ENCODE measurements at places on chromosomes 16 and 17.

DNA sequence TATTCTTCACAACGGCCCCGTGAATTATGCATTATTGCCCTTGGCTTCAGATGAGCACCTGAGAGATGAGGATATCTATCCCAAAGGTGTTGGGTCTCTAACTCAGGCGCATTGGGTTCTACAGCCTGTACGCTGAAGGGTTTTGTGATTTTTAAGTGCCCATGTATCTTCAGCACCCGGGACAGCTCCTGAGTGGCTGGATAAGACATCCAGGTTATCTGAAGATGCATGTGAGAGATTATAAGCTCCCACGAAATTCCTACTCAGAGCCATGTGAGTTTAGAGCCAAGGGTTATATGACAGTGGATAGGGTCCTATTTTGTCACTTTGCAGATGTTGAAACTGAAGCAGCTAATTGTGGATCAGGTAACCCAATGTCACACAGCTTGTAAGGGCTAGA is 612.3 kb upstream of the EEF2KMT start:
- peak; percentile 0 for DNase-seq

- DNase-seq: peak; percentile 50
These were observed 7.1 kb upstream of the LGALS3BP start for GRCh38 chr17:78986649-78987328.

DNA sequence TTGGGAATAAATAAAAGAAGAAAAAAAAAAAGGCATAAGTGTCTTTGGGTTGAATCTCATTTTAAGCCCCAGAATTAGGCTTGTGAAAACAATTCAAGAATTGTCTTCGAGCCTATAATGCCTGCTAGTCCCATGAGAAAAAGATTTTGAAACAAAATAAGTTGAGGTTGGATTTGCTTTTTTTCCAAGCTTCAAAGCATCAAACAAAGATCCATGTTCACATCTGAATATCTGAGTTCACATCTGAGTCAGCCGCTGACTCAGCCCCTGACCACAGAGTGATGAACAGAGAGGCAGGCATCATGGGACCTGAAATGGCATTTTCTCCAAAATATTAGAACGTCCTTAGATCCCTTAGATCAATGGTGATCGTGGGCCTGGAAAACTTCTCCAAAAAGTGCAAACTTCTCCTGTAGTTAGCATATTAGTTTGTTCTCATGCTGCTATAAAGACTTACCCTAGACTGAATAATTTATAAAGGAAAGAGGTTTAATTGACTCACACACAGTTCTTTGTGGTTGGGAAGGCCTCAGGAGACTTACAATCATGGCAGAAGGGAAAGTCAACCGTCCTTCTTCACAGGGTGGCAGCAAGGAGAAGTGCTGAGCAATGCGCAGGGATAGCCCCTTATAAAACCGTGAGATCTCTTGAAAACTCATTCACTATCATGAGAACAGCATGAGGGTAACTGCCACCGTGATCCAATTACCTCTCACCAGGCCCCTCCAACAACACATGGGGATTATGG is 294.6 kb upstream of the HSBP1 start:
- DNase-seq: peak; percentile 90

DNA sequence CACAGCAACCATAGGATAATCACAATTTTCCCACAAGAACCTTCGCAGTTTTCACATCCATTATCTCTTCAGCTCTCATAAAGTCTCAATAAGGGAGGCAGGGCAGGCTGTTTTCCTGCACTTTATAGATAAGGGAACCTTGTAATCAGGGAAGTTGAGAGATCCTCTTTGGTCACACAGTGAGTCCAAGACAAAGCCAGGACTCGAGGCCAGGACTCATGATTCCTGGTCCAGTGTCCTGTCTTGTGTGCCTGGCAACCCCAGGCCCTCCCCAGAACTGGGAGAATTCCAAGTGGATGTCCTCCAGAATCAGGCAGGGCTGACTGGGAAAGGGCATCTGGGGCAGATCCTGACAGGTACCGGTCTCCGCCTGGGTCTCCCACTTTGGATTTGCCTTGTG is 23.1 kb upstream of the PHF12 start:
- no peak for DNase-seq

DNA sequence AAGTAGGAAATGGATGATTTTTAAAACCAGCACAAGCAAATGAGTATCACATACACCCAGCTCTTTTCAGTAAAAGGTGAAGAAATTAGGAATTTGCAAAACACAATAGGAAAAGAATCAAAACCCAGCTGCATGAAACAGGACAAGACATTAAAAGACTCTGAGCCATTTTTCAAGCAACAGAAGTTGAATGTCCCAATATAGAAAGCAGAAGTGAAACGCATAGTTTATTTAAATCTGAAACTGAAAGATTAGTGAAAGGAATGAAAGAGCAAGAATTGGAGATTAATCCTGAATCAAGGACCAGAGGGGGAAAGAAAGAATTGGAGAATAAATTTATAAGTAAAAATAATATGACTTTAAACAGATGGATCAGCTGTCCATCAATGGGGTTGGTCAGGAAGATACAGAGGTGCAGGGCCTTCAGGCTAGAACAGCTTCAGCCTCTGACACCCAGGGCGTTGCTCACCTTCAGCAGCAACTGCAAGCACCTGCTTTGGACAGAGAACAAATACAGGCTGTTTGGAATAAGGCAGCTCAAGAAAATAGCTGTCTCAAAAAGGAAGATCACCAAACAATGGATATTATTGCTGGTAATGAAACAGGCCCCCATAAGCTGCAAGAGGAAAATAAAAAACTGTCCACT is 3.9 kb upstream of the ARHGAP17 start:
- no peak for DNase-seq

GRCh38 chr17:4219241-4219640 is 44.5 kb downstream of the ANKFY1 start:
- DNase-seq: no peak

DNA sequence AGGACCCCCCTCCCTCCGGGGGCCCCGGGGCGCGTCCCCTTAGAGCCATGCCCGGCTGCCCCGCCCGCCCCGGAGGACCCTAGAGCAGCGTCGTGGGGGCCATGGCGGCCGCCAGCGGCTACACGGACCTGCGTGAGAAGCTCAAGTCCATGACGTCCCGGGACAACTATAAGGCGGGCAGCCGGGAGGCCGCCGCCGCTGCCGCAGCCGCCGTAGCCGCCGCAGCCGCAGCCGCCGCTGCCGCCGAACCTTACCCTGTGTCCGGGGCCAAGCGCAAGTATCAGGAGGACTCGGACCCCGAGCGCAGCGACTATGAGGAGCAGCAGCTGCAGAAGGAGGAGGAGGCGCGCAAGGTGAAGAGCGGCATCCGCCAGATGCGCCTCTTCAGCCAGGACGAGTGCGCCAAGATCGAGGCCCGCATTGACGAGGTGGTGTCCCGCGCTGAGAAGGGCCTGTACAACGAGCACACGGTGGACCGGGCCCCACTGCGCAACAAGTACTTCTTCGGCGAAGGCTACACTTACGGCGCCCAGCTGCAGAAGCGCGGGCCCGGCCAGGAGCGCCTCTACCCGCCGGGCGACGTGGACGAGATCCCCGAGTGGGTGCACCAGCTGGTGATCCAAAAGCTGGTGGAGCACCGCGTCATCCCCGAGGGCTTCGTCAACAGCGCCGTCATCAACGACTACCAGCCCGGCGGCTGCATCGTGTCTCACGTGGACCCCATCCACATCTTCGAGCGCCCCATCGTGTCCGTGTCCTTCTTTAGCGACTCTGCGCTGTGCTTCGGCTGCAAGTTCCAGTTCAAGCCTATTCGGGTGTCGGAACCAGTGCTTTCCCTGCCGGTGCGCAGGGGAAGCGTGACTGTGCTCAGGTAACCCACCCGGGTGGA is 759 bp downstream of the ALKBH5 start:
- DNase-seq: peak; percentile 78

DNA sequence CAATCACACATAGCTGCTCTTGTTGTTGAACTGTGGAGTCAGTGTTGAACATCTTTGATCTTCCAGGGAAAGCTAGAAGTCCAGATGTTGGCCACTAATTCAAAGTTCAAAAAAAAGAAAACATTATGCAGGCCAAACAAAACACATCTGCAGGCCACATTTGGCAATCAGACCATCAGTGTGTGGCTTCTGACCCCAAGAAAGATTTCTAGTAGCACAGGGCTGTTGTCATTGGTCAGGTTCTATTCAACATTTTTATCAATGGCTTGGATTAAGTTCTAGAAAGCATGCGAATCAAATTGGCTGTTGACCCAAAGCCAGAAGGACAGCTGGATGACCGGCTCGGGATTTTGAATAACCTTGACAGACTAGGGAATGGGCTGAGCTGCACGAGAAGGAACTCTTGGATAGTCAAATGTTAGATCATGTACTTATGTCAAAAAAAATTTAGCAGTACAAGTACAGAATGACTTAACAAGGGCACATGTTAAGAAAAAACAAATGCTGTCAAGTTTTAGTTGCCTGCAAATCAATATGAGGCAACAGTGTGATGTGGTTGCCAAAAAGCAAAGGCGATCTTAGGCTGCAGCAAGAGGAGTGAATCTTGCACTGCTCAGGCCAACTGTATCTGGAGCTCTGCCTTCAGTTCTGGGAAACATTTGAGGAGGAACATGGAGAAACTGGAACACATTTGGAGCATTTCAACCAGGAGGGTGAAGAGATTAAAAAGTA is 187.6 kb downstream of the RGS9 start:
- peak; percentile 62 for DNase-seq

- peak; percentile 80 for DNase-seq
These were observed 85.9 kb downstream of the SNX29 start for GRCh38 chr16:12062343-12063003.
